ENCODE measurements at places on chromosomes 2 and 18.

DNA sequence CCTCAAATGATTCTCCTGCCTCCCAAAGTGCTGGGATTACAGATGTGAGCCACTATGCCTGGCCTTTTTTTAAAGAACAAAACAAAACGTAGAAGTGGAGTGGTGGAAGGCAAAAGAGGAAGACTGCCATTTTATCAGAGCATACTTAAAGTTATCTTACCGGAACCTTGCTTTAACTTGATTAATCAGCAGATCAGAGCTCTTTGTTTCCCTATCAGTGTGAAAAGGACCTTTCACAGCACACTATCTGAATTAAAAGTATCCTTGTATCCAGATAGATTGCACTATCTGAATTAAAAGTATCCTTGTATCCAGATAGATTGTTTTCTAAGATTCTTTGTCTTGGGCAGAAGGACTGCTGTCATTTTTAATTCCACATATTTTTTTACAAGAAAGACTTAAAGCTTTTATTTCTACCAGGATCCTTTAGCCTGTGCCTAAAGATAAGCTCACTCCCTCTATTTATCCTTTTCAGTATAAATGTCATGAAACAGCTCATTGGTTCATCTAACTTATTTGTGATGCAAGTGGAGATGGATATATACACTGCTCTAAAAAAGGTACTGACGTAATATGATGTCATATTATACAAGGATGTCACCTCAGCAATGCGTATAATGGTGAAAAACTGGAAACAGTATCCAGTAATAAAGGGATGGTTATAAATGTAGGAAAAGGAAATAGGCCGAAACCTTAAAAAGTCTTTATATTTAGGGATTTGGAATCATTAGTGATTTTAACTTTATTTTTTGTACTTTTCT is 17.8 kb downstream of the GMCL1 start:
- DNase-seq = no peak

DNA sequence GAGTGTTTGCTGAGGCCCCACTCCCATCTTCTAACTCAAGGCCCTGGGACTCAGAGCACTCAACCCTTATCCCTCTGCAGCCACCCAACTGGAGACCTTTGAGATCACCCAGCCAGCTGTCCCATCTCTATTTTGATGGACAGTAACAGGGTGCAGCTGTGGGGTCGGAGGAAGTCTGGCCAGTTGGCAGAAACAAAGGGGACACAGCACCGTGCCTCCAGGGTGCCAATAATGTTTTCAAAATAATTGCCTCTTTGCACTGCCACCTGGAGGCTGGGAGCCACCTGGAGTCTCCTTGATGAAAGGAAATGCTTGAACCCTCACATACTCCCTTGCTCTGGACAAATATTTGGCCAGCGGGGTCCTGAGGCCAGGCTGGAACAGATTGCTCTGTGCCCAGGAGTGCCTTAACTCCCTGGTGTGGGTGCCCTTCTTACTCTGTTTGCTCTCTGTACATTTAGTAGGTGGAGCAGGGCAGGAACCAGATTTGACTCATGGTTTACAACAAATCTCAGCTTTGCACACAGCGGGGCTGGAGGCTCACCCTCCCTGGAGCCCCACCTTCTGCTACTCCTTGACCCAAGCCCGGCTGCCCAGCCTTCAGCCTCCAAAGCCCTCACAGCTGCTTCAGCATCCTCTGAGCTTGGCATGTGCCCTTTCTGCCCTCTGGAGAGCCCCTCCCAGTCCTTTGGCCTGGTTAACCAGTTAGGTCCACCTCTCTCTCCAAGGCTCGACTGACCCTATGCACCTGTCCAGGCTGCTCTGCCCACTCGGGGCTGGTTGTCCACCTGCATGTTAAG is 17.2 kb downstream of the MAL start:
- no peak for DNase-seq

DNA sequence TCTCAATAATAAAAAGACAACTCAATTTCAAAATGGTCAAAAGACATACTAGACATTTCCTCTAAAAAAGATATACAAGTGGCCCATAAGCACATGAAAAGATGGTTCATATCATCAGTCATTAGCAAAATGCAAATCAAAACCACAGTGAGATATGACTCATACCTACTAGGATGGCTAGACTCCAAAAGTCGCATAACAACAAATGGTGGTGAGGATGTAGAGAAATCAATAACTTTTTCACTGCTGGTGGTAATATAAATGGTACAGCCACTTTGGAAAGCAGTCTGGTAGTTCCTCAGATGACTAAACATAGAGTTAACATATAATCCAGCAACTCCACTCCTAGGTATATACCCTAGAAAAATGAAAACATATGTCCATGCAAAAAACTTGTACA is 242.3 kb upstream of the NOL4 start:
- no peak for DNase-seq

DNA sequence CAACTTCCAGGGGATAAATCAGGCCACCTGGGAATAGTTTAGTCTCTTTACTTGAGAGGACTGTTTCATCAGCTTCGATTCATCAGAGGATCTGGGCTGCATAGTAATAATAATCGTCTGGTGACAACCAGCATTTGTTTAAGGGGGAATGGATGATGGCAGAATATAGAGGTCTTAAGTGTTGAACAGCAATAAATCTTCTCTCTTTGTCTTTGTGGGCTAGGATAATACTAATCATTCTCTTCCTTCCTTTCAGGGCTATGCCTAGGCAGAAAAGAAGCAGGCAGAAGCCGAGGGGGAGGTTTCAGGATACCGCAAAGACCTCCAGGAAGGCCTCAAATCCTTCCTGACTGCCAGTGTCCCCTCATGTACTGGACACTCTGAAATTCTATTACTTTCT is 150.4 kb upstream of the GAREM1 start:
- no peak for DNase-seq

DNA sequence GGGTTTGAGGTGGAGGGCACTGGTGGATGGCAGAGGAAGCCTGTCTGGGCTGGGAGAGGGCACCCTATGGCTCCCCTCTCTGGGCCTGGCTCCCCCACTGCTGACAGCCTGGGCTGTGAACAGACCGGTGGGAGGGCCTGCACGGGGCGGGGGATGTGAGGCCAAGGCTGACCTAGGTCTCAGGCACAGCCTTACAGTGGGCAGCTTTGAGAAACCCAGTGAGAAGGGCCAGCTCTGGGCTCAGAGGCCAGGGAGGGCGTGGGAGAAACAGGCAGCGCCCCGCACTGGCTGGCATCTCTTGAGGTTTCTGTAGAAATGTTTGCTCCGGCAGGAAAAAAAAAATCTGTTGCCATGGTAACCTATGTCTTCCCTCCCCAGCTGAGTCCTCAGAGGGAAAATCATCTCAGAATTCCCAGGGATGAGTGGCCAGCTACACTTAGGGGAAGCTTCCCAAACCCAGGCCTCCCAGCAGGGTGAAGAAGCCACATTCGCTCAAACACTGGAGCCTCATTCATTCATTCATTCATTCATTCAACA is 71.7 kb upstream of the TAF1B start:
- peak; percentile 77 for DNase-seq

DNA sequence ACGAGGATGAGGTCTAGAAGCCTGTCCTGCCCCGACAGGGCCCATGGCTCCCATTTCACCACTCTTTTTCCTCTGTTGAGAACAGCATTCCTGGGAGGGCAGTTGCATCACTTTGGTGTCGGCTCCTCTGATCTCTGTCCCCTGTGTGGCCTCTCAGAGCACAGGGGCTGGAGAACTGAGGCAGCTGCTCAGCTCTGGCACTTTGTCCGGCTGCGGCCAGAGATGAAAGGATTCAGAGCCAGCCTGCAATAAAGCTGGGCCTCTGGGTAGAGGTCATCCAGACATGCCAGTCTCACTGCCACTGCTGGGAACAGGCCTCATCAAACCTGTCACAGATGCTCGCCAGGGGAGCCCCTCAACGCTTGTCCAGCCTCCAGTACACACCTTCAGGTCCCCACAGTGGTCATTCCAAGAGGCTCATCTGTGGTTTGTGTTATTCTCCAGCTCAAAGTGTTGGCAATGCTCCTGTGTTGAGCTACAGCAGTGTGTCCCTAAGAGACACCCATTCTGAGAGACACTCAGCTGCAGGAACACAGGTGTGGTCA is 13.1 kb upstream of the ROCK2 start:
- DNase-seq = no peak
